Activated T-cell treated with anti-CD3 and anti-CD28 coated beads, Interleukin-2, amount 50 U/mL, for 4 hours (primary cell): ENCODE measurements at places on chromosomes 6 and 20. TPM values are rescaled to one million over a fixed set of nuclear protein-coding genes. Genes with fewer than 3 reads are reported as not detected.

Gene METTL24
- total RNA-seq = not detected

DNA sequence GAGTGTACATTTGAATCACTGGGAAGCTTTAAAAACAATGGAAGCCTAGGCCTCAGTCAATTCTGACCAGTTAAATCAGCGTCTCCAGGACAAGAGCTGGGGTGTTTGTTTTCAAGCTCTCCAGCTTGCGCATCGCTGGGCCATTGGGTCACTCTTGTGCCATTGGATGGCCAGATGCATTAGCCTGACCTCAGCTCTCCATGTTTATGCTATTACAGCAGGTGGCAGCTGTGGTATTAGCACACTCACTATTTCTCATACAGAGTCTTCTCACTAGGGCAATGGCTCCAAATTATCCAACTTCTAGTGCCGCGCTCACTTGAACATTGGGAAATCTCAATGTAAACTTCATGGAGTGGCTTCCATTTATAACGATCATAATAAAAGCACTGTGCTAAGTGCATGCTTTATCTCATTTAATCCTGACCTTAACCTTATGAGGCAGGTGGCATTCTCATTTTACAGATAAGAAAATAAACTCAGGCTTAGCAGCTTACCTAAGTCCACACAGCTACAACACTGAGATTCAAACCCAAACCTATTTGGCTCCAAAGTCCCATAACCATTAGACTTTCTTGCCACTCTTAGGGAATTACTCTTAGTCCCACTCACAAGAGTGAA is 108.8 kb downstream of the PPP1R14C start:
- DNase-seq = no peak

Gene TGM3
- 0.26 TPM for total RNA-seq

DNA sequence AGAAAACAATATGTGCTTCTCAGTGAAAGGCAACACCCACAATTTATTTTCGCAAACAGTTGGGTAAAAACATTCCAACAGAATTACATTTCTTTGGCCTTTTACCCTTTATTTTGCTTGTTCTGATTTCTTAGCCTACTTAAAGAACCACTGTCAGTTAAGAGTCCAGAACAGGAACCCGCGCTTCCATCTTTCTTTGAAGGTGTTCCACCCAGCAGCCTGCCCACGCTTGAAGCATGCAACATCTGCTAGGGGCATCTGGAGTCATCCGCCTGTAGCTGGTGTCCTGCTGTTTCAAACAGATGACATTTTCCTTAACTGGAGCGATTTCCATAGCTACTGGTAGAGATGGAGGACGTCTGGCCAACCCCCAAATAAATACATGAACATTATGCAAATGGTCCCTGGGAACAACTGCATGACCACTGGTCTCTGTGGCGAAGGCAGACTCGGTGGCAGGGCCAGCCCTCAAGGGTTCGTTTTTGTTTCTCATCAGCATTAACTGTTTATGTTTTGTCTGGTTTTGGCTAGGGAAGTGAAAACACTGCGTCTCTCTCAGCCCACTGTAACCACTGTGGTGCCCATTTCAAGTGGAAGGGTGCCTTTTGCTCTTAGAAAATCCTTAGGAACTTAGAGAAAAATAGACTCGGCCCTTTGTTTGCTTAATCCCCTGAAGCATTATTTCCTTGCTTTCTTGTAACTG is 51.6 kb downstream of the LAMA4 start:
- DNase-seq = no peak
